Hypothalamus (tissue), 51 donors: ENCODE measurements at places on chromosomes 6 and 20.

- DNase-seq = no peak
Observed at GRCh38 chr6:136225496-136225895, 24.6 kb downstream of the MTFR2 start.

DNA sequence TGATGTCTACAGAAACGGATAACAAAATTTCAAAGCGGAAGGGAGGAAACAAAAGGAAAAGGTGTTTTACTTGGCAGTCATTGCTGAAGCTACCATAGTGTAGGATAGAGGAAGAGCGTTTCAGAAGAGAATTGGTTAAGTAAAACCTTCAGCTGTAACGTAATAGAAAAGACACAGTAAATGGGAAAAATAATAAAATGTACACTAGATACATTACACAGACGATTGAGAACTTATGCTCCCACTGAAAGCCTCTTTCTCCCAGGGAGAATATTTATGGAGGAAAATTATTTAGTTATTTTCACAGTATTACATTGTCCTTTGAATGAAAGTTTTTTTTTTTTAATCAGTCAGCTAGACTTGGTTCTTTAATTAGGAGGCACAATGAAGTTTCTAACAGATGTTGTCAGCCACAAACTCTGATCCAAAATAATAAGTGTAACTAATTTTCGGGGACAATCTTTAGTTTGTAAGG lies 90.7 kb upstream of the PRDM1 start:
- no peak for DNase-seq

DNA sequence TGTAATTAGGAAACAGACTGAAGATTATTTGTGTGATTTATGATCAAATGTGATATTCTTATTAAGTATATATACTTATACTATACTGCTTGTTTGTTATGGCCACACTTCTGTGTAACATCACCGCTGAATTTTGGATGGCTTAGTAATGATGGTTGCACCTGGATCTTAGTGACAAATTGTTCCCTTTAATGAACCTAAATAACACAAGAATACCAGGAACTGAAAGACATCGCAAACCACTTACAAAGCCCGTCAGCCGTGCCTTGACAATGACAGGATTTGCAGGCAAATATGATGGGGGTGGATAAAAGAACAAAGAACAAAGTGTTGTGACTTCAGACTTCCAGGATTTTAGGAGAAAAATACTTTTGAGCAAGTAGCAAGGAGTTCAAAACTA lies 67.1 kb downstream of the LAMP5 start:
- no peak for DNase-seq

GRCh38 chr6:5778906-5779305 lies 227.8 kb downstream of the NRN1 start:
- no peak for DNase-seq

DNA sequence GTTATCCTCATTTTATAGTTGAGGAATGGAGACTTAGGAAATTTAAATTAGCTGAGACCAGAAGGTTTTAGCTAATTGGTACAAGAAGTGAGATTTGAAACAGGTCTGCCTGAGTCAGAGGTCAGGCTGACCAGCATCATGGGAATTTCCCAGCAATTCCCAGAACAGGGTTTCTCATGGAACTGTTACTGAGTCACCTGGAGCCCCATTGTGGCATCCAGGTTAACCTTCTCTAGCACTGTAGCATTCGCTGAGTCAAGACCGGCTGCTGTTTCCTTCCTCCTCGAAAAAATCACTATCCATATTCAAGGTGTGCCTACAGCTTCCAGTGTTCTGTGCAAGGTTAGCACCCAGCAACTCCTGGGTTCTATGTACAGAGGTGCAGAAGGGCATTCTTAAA lies 238.0 kb upstream of the MAN1A1 start:
- no peak for DNase-seq

DNA sequence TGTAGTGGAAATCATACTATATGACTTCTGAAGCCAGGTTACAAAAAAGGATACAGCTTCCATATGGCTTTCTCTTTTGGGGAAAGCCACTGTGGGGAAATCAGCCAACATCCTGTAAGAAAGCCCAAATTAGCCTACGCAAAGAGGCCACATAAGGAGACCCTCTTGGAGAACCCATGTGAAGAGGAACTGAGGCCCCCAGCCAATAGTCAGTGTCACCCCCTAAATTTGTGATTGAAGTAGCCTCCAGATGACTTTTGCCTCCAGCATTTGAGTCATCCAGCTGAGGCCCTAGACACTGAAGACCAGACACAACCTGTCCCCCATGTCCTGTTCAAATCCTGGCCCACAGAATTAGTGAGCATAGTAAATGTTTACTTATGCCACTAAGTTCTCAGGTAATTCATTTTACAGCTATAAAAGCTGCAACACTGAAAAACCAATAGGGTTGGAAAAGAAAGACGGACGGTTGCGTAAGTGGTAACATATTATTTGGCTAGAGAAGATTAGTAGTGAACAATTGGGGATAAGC lies 60.4 kb downstream of the HMGCLL1 start:
- no peak for DNase-seq

DNA sequence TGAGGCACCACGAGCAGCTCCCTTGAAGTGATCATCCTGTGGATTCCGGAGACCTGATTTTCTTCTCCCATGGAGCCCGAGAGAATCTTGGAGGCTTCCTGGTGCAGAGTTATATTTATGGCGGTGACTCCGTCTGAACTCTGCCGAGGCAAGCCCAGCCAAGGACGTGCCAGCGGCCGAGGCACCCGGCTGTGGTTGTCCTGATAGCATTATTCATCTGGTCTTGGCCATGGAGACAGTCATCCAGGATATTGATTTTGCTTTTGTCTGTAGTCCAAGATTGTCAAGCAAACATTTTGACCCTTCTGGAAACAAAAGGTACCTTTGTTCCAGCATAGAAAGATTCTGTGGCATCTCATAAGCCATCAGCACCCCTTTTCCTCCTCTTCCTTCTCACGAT lies 163.3 kb downstream of the SCML4 start:
- no peak for DNase-seq

GRCh38 chr6:144278659-144279314 lies 6.3 kb upstream of the UTRN start:
- no peak for DNase-seq
